ENCODE measurements at places on chromosomes 1 and 21.

GRCh38 chr1:92488416-92488815 lies 1.7 kb upstream of the GFI1 start:
- no peak for DNase-seq

DNA sequence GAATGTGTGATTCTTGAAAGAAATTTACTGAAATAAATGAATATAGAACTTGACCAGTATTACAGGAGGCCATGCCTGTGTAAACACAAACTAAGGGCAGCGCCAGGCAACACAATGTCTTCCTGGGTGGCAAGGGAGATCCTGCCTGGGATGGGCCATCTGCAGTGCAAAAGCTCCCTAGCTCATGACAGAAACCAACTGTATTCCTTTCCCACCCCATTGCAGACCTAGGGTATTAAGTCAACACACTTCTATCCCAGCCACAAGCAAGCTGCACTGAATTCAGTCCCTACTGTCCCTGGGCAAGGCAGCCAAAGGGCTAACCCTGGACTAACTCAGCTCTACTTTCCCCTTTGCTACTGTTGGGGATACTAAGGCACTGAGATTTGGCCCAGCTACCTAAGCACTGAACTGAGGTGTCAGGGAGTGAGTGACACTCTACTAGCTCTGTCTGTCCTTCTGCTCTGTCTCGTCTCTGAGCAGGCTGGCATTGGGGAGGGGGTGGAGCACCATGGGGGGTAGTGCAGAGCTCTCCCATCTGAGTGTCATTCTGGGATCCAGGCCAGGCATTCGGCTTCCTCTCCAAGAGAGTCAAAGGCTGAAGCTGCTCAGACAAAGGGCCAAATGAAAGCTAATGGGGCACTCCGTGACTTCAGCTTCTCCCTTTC lies 2.5 kb downstream of the INKA2 start:
- DNase-seq: no peak

DNA sequence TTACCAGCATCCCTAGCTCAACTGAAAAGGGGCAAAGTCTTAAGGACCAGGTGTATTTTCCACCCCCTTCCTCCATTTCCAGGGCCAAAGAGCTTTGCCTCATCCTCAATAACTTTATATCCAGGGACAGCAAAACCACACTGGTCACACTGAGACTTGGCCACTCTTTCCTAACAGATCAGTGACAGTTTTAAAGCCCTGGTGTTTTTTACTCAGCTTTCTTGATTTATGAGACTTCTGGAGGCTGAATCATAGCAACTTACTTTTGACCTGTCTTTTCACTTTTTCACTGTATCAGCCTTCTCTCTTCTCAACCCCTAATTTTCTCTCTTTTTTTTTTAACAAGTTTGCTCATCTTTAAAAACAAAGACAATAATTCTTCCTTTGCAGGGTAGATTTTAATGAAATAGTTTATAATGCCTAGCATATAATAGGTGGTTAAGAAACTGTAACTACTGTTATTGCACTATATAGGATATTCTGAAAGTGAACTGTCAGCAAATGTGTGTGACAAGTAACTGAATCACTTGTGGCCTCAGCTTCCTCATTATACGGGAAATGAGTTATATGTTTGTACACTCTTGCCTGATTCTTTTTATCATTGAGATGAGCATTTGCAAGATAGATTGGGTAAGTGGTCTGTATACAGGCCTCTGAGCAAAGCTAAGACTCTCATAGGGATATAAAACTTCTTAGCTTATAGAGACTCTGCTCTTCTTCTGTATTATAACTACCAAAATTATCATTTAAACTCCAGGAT lies 19.7 kb upstream of the DYNLT5 start:
- no peak for DNase-seq

- DNase-seq: no peak
Observed at GRCh38 chr1:240387051-240387450, 224.9 kb downstream of the GREM2 start.

- no peak for DNase-seq
Observed at GRCh38 chr1:76269155-76269554, 194.6 kb downstream of the ST6GALNAC3 start.

- DNase-seq: no peak
Observed at GRCh38 chr1:51489472-51489871, 29.6 kb downstream of the EPS15 start.

DNA sequence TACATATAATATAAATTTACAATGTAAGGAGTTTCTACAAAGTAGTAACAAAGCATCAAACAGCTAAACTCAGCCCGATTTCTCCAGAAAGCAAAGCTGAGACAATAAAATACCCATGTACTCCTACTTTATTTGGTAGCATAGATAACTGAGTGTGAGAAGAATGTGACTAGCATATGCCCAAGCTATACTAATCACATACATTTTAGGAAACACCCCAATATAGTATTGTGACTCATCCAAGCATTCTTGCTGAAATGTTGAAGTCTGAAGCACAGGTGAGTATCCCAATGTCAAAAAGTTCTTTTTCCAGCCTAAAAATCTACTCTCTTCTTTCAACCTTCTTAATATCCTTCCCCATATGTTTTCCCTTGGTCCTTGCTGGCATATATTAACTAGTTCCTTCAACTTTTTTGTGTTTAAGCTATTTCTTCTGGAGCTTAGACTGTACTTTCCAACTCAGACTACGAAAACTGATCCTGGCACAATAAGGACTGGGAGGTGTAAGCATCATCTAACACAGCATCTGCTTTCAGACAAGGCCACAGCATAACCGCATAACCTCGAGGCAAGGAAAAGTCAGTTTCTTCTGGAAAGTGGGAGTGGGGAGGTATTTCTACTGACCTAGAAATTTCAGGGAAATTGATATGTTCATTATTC lies 163.0 kb upstream of the RNPC3 start:
- DNase-seq: no peak

DNA sequence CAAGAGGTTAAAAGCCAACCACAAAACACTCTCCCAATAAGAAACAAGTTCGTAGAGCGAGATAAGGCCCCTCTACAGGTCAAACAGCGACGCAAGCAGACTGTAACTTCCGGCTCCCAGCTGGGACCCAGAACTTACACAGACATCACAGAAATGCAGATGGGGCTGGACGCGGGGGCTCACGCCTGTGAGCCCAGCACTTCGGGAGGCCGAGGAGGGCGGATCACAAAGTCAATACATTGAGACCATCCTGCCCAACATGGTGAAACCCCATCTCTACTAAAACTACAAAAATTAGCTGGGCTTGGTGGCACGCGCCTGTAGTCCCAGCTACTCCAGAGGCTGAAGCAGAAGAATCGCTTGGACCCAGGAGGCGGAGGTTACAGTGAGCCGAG lies 11.1 kb downstream of the CCNL2 start:
- no peak for DNase-seq

DNA sequence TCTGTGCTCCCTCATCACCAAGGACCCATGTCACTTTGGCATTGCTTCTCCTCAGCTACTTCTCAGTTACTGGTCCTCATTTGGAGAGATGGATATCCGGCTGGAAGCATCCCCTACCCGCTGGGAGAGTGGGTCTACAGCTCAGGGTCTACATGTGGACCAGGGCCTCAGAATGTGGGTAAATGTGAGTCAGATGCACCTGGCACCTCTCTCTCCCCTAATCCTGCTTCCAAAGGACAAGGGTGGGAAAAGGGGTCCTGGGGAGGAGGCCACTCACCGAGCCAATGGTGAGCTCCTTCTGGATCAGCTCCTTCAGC lies 908 bp downstream of the S100A6 start:
- no peak for DNase-seq

DNA sequence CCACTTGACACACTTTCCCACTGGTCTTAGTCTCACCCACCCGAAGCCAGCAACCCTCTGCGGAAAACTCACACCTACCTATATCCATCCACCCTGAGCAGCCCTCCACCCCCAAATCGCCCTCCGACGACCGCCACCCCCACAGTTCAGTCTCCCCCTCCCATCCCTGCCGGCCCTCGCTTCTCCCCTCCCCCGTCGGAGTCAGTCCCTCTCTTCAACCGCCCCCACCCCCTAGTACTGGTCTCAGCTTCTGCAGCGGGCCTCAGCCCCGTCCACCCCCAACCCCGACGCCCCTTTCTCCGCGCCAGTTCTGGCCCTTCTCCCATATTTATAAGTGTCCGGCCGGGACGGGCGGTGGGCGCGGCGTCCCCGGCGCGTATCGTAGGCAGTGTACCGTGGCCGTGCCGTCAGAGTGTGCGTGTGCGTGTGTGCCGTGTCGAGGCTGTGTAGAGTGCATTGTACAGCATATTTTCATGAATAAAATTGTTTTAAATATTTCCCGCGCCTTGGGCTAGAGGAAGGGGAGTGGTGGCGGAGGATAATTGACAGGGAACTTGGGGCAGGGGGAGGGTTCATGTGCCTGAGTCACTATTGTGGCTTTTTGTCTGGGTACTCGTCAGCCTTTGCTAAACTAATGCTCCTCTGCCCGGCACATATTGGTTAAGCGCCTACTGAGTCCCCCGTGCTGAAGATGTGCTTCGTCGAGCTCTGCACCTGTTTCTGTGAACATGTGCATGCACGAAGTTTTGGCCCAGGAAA lies 22.0 kb downstream of the FOXO6 start:
- no peak for DNase-seq

GRCh38 chr21:29711236-29711635 lies 228.6 kb downstream of the GRIK1 start:
- DNase-seq: no peak

GRCh38 chr1:162042361-162042760 lies 18.7 kb upstream of the OLFML2B start:
- DNase-seq: no peak

DNA sequence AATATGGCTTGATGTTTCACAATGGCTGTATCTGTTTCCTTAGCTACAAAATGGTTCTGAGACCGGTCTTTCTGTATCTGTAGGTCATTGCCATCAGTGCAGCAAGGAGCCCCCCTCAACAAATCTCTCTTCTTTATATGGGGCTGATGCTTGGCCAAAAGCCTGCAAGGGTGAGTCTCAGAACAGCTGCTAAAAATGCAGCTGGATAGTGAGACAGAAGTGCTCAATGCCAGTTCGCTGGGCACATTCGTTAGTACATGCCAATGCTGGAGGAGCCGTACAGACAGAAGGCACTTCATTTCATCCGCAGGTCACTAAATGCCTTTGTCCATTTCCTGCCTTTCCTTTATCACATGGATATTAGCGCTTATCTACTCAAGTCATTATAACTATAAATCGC lies 67.3 kb downstream of the RUNX1 start:
- DNase-seq: no peak

DNA sequence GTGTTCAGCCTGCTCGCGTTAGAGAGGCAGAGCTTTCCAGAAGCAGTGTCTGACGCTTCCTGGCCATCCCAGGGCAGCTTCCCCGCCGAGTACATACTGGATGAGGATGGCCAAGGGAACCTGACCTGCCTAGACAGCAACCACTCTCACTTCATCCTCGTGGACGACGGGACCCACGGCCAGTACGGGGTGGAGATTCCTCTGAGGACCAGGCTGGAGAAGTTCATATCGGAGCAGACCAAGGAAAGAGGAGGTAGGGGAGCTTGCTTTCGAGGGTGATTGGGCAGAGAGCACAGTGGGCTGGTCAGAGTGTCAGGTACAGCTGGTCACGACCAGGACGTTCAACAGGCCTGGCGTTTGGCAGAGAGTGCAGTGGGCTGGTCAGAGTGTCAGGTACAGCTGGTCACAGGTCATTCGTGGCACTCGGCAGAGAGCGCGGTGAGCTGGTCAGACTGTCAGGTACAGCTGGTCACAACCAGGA lies 22.4 kb downstream of the TRPM2 start:
- DNase-seq: no peak

DNA sequence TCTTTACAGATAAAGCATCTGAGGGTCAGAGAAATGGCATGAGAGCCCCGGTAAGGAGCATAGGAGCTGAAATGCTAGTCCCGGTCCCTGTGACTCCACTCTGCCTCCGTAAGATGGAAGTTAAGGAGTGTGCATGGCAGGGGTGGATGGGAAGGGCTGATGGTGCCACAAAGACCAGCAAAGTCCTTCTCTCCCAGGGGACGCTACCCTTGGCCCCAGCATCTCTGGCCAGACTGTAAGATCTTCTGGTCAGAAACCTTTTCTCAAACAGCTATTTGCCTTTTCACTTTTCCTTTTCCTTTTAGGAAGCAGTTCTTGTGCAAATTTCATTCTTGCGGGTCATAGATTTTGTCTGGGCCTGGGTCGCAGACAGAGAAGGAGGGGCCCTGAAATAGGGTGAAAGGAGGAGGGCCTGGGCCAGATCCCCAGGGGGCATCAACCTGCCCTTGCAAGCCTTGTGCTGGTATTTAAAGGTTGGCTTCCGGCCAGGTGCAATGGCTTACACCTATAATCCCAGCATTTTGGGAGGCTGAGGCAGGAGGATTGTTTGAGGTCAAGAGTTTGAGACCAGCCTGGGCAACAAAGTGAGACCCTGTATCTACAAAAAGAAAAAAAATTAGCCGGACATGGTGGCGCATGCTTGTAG lies 14.4 kb upstream of the EPS8L3 start:
- no peak for DNase-seq

DNA sequence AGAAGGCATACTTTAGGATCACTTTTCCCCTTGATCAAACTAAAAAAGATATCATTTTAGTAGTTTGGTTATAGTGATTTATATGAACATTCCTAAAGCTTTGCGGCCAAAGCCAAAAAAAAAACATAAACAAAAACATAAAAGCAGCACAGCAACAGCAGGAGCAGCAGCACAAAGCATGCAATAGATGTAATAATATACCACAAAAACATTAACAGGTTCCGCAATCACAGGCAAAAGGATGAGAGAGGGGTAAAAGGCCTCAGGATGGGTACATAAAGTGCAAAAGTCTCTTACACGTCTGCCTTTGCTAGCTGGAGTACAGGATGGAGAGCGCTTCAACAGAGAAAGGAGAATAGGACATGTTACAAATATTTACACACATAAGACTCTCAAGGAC lies 119.0 kb downstream of the COQ8A start:
- no peak for DNase-seq

DNA sequence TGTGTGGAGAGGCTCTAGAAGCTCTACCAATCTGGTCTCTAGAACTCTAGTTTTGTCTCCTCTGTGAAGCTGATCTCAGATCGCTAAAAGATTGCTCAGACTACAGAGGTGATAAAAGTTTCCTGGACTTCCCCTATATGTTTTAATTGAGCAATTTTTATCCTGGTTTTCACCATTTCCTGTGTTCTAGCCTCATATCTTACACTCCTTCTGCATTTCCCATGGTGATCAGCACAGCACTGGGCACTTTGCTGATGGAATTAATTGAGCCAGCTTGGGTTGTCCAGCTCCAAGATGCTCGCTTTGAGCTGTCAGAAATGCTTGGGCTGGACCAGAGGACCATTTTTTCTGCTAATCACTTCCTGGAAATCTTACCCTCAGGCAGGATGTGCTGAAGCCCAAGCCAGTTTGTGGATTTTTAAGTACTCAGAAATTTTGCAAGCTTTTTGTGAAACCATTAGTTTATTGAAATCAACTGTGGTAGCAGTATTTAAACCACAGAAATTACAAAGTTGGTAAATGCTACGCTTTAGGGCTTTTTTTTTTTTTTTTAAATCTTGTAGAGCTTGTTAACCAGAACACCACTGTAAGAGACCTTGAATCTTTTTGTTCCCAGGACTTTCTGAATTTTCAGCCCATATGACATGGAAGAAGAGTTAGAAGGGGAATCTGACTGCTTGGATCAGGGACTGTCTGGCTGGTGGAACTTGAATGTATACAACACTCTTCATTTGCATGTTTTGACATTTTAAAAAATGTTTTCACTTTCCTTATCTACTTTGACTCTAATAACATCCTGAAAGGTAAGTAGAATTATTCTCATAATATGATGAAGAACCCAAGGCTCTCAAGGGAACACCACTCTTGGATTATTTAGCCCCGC lies 28.4 kb downstream of the CD48 start:
- DNase-seq: no peak
